ENCODE measurements at places on chromosomes 5 and 9.

GRCh38 chr9:79176014-79176697 is 395.6 kb upstream of the TLE4 start:
- no peak for DNase-seq

GRCh38 chr9:129555512-129556215 is 65.2 kb downstream of the C9orf50 start:
- DNase-seq = no peak

- no peak for DNase-seq
Observed at GRCh38 chr5:464843-465590, 22.0 kb downstream of the EXOC3 start.

DNA sequence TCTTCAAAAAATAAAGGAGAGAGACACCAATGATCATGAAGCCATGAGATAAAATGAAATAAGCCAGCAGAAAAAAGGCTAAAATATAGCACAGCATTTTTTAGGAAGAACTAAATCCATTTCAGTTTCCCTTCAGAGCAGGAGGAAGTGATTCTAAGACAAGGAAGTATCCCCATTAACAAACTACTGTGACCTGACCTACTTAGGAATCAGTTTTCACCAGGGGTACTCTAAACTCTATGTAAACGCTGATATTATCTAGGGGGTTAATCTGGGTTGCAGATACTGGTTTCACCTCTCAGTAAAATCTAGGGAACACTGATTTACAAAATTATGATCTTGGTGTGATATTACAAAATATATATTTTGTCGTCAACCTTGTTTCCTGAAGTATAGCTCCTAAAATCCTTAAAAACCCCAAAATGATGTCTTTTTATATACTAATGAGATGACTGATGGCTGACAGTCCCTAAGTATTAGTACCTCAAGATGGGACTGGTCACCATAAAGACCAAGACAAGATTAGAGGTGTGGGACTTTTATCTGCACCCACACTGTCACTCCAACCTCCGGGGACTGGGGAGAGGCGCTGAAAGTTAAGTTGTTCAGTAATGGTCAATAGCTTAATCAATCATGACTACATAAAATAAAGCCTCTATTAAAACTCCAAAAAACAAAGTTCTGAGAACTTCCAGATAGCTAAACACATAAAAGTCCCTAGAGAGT is 2.9 kb upstream of the FNBP1 start:
- no peak for DNase-seq

- DNase-seq = no peak
Observed at GRCh38 chr9:107467416-107467815, 22.2 kb downstream of the KLF4 start.

- DNase-seq = no peak
Observed at GRCh38 chr9:90967145-90967538, 165.5 kb downstream of the SYK start.

DNA sequence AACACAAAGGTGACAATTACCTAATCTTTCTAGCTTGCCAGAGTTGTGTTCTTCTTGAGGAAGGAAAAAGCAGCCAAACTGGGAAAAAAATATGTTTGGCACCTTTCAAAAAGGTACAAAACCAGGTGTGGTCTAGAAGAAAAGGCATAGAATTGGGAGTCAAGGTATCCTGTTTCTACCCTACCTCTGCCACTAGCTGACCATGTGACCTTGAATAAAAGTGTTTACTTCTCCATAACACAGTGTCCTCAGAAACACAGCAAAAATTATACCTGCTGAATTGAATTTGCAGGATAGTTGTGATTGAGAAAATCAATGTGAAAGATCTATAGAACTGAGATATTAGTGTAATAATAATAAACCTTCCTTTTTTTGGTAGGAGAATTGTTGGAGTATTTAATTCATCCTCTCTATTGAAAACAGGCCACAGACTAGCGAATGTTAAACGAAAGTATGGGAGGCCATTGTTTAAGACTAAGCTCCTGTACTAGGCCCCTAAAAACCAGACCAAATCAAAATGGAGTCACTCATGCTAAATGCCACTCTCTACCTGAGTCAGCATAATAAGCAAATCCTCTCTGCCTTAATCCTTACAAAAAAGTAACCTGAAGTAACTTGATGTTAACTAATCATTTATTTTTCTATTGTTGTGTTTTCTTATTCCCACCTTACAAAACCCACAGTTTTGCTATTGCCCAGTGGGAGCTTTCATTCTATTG is 12.6 kb downstream of the CYFIP2 start:
- DNase-seq = no peak

DNA sequence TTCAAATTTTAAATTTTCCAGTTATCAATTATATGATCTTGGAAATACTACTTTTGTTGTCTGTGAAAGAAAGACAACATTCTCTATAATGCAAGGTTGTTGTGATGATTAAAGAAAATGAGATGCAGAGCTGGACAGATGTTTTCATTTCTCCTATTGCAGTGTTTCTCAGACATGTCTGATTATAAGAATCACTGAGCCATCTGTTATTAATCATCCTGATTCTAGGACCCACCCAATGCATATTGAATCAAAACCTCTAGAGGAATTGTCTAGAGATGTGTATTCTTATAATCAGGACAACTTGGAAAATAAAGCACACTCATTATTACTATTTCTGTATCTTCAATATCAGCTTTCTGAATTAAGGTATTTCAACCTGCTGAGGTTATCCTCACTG is 121.1 kb upstream of the ASTN2 start:
- no peak for DNase-seq

DNA sequence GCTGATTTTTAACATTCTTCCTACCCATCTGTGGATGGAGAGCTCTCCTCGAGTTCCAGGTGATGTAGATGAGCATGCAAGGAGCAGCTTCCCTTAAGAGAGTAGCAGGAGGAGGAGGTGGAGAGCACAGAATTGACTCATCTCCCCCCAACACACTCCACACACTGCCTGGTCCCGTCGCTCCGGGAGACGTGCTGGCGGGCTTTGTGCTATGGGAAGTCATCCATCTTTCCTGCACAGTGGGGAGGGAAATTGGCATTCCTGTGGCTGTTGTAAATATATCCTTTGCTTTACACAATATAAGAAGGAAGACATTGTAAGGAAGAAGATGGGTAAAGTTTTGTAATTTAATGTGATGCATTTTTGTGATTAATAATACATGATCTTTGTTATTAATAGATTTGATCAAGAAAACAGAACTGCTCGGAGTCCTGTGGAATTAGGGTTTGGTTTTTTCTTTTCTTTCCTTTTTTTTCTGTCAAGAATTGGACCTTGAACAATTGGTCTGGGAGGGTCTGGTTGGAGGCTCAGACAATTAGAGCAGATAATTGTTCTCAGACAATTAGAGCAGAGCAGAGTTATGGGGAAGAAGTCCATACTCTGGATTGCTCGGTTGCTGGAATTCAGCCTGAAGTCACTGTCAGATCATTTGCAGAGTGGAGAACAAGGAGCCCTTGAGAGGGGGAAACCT is 297.8 kb downstream of the GADD45G start:
- peak; percentile 38 for DNase-seq

DNA sequence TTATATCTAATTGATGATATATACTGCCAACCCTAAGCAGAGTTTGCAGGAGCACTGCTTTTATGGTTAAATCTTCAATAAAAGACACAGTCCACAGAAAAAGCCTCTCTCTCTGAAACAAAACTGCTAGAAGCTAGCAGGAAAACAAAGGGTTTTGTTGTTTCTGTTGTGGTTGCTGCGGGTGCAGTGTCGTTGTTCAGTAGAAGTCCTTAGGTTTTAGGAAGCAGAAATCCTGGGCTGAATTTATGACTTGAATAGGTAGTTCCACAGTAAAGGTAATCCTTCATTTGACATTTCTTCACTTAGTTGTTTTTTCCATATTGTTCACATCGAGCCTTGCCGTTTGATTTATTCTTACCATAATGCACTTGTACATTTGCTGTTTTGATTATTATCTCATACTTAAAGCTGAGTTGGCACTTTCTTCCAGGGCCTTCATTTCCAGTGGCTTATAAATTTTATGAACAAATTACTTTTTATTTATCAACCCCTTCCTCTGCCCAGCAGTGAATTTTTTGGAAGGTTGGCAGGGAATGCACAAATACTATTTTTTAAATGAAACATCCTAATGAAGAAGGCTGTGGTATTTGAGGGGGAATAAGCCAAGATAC is 209.6 kb upstream of the SLC30A5 start:
- no peak for DNase-seq

- no peak for DNase-seq
Observed at GRCh38 chr5:124771761-124772160, 25.3 kb upstream of the ZNF608 start.

DNA sequence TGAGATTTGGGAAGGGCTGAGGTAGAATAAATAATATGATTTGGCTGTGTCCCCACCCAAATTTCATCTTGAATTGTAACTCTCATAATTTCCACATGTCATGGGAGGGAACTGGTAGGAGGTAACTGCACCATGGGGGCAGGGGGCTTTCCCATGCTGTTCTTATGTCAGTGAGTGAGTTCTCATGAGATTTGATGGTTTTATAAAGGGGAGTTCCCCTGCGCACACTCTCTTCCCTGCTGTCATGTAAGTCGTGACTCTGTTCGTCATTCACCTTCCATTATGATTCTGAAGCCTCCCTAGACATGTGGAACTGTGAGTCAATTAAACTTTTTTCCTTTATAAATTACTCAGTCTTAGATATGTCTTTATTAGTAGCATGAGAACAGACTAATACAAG is 115.5 kb upstream of the STARD4 start:
- DNase-seq = no peak

DNA sequence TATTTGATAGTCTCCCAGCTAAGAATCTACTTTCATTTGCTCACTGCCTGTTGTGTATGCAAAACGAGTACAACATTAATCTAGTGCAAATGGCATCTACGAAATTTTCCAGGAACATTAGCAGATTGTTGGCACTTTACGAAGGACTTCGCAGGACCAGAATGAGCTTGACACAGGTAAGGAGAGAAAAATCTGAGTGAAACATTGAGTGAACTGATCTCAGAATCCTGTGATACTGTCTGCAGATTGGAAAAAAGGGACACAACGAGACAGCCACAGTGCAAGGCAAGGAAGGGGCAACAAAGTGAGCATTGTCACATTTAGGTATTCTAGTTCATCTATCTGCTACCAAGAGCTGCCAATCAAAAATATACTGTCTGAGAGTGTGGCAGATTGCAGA is 350.5 kb downstream of the ZNF608 start:
- no peak for DNase-seq

DNA sequence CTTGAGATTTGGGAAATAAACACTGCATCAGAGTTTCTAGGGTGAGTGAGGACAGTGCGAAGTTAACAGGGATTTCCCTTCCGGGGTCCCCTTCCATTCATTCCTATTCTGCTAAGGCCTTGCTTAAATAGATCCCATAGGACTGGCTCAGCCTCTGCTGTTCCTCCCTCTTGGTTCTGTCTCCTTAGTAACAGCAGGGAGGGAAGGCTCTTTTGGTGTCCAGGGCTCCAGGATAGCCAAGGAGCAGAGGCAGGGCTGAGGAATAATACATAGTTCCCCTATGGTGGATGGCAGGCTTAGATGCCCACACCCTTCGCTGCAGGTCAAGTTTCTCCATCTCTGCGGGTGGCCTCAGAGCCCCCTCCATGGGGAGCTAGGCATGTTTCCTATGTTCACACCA is 591.7 kb downstream of the ACTL7B start:
- no peak for DNase-seq

- no peak for DNase-seq
Observed at GRCh38 chr9:78210841-78211301, 25.0 kb upstream of the CEP78 start.

DNA sequence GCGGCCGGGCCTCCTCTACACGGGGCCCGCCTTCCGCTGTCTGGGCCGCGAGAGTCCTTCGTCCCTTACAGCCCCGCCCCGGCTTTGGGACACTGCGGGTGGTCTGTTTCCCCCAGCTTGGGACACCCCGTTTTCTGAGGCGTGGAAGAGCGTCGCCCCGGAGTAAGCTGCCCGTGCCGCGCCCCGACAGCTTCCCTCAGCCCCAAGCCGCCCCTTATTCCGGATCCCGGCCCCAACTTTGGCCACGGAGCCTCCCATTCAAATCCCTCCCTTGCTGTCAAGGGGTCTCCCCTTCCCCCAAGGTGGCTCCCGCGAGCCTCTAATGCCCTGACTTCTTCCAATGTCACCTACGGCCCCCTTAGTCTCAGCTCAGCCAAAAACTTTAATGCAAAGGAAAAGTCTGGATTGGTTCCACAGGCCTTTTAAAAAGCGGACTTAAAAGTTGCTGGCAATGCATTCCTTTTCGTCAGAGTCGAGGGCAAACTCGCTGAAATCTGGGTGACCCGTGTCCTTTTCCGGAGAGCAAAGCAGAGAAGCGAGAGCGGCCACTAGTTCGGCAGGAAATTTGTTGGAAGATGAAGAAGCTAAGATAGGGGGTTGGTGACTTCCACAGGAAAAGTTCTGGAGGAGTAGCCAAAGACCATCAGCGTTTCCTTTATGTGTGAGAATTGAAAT is 19.8 kb downstream of the EXOSC2 start:
- DNase-seq = no peak

- DNase-seq = no peak
Observed at GRCh38 chr5:158524070-158524469, 575.6 kb downstream of the EBF1 start.

DNA sequence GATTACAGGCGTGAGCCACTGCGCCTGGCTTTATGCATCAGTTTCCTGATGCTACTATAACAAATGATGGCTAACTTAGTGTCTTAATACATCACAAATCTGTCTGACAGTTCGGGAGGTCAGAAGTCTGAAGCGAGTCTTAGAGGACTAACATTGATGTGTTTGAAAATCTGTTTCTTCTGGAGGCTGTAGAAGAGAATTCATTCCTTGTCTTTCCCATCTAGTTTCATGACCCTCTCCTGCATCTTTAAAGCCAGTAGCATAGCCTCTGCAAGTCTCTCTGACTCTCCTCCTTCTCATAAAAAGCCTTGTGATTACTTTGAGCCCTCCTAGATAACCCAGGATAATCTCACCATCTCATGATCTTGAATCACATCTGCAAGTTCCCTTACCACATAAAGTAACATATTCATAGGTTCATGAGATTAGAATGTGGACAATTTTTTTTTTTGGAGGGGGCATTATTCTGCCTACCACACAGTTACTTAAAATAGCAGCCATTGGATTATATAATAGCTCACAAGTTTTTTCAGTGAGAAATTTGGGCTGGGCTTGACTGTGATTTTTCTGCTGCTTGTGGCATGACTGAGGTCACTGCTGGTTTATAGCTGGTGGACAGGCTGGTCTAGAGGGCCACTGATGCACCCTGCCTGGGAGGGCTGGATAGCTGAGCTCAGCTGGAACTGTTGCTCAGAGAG is 134.8 kb downstream of the FBXL7 start:
- DNase-seq = no peak

DNA sequence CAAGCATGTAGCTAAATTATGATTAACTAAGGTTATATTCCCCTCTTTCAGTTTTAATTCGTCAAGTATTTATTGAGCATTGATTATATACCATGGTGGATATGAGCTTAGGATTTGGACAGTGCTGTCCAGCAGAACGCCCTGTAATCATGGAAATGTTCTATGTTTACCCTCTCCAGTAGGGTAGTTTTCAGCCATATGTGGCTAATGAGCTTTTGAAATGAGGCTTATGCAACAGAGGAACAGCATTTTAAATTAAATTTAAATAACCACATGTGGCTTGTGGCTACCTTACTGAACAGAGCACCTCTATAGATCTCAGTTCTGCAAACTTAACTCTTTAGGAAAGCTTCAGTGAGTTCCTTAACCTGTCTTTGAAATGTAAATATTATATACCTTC is 59.1 kb downstream of the JMY start:
- no peak for DNase-seq

All from ecto neural progenitor cell (in vitro differentiated cells).